SW480 (cell line): ENCODE measurements at places on chromosomes 7 and 10.
A peak's percentile ranks its signal among the peaks of the same experiment; 100 is the strongest.

- peak; percentile 17 for DNase-seq
These were observed 139.4 kb downstream of the OAT start for GRCh38 chr10:124279298-124279697.

DNA sequence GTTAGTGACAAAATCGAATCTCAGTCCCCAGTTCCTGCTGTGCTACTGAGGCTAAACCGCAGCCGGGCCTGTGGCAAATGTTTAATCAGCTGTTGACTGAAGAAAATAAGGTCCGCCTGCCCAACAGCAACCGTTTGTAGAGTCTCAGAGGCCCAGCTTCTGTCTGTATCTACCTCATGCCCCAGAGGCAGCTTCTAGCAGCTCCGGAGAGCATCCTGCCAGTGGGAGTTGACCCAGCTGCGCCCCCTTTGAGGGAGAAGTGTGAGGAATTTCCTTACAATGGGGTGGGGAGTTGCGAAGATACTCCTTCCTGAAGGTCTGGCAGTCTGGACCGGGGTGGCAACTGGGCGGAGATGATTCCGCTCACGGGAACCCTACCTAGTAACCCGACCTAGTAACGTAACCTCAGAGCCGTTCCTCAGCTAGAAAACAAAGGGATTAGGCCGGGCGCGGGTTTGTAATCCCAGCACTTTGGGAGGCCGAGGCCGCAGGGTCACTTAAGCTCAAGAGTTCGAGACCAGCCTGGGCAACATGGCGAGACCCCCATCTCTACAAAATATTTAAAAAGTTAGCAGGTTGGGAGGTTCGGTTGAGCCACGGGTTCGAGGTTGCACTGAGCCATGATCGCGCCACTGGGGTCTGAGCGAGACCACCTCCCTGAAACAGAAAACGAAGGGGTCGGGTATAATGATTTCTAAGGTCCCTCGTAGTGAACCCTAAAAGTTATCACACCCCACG, 846 bp upstream of the ZNF775 start:
- peak; percentile 77 for DNase-seq

- no peak for DNase-seq
These were observed 140.2 kb downstream of the FANK1 start for GRCh38 chr10:126036515-126036914.

DNA sequence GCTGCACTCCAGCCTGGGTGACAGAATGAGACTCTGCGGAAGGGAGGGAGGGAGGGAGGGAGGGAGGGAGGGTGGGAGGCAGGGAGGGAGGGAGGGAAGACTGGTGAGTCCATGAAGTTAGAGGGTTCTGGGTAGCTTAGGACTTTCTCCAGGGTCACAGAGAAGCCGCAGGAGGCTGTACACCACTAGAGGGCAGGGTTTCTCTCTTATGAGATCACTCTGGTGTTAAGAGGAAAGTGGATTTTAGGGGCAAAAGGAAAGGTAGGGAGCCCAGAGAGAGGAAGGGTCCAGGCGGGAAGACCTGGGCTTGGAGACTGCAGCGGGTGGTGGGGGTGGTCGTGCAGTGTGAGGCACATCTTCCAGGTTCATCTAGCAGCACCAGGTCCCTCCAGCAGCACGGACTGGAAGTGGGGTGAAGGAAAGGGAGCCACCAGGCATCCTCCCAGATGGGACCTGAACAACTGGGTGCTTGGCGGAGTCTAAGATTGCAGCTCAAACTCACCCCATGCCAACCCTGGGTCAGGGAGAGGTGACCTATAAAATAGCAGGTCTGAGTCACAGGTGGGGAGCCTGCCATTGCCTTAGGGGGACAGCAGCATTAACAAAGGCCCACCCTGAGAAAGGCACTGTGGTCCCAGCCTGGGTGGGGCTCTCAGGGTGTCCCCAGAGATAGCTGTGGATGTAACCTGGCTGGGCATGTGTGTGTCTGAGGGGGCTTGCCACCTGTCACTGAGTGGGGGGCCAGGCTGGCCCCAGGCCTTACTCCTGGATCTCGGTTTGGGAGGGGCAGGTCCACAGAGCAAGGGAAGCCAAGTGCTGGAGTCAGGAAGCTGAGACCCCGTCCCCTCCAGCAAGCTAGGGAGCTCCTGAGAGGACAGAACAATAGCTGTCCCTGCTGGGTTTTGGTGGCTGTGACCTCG, 48.5 kb upstream of the SLC29A3 start:
- peak; percentile 62 for DNase-seq

DNA sequence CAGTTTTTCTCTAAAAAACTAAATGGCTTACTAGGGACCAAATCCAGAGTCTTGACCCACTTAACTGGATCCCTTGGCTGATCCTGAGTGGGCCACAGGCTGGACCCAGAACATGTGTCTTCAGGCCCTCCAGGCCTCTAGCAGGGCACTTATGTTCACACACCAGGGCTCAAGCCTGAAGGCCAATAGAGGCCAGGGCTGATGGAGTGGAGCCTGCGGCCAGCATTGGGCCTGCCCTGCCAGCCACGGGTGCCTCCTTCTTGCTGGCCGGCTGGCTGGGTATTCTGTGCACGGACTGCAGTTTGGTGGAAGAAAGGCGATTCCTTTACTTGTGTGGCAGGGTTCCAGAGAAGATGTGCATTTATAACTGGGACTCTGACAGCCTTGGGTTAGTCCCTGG, 103.0 kb upstream of the ZNF32 start:
- no peak for DNase-seq

- no peak for DNase-seq
These were observed 300.5 kb upstream of the SEMA3A start for GRCh38 chr7:84495128-84495527.

DNA sequence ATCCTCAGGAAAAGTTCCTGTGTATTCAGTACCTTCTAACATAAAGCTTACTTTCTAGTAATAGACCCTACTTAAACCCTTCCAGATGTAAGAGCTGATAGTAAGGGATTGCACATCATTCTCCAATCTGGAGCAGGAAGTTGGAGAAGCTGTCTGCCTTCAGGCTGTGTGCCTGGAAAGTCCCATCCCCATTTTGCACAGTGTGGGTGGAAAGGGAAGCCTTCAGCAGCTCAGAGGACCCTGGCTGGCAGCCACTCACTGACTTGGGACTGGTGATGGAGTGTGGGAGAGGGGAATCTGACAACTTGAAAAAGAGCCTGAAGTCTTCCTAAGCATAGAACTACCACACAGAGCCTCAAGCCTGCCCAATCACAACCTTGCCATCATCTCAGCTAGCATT, 164.1 kb upstream of the ADO start:
- no peak for DNase-seq

DNA sequence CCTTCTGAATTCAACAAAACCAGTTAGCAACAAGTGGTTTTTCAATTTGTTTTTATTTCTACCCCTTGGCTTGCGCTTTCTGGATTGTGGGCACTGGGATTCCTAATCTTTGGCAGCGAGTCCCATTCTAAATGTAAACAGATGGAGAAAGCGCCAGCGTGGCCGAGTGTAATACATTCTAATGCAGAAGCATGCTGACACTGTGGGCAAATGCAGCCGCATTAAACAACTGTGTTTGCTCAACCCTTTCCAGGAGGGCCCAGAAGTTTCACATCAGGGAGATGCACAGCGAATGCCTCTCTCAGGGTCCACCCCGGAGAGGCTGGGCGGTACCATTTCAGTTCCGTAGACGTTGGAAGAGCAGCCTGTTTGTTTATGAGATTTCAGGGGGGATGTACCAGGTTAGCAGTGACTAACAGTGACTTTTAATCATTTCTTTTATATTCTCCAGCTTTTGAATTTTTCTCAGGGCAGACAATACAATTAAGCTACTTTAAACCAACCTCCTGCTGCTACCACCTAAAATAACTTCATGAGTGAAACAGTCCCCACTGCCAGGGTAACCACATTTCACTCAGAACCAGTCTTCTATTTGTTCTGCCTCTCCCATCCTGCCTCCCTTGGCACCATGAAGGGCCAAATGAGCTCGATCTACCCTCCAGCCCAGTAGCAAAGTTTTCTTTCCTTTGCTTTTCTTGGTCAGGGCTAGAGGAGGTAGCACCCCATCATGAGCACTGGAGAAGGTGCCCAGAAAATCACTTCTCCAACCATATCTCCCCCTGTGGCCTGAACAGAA, 164.2 kb upstream of the ITGB1 start:
- DNase-seq: no peak

DNA sequence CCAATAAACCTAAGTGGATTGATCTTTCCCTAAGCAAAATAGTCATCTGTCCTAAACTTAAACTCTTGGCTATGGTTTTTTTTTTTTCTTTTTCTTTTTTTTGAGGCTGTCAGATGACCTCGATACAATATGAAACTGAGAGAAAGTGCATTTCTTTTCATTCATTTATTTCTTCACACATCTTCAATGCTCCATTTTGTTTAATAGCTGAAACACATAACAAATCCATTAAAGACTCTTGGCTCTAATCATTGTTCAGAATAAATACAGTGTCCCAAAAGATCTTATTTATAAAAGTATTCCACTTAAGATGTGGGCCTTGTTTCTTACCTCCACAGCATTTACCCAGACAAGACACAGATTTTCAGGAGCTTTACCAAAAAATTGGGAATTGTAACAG, 195.5 kb downstream of the TRIL start:
- no peak for DNase-seq
